ENCODE measurements at places on chromosomes 16 and 17.
A peak's percentile ranks its signal among the peaks of the same experiment; 100 is the strongest.

- DNase-seq = no peak
Measured at GRCh38 chr16:8920645-8921346, 38.6 kb downstream of the LITAFD start.

DNA sequence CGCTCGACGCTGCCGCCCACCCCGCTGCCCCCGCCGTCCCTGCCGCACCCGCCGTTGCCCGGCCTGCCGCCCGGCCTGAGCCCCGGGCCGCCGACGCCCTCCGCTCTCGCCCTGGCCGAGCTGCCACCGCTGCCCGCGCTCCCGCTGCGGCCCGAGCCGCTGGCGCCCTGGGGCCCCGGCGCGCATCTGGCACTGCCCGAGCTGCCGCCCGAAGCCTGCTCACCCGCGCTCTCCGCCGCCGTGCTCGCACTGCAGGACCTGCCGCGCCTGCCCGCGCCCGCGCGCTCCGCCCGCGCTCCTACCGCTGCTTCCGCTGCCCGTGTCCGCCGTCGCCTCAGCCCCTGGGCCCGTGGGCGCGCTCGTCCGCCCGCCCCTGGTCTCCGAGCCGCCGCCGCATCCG lies 8.4 kb upstream of the CLDN9 start:
- no peak for DNase-seq

GRCh38 chr16:13561291-13562070 lies 358.5 kb upstream of the ERCC4 start:
- DNase-seq = no peak

GRCh38 chr16:66549284-66550131 lies at the start of gene TK2:
TK2 (minus strand) TSS chr16:66550122; CDS start chr16:66550061, 61 bp downstream.
- peak; percentile 76 for DNase-seq

DNA sequence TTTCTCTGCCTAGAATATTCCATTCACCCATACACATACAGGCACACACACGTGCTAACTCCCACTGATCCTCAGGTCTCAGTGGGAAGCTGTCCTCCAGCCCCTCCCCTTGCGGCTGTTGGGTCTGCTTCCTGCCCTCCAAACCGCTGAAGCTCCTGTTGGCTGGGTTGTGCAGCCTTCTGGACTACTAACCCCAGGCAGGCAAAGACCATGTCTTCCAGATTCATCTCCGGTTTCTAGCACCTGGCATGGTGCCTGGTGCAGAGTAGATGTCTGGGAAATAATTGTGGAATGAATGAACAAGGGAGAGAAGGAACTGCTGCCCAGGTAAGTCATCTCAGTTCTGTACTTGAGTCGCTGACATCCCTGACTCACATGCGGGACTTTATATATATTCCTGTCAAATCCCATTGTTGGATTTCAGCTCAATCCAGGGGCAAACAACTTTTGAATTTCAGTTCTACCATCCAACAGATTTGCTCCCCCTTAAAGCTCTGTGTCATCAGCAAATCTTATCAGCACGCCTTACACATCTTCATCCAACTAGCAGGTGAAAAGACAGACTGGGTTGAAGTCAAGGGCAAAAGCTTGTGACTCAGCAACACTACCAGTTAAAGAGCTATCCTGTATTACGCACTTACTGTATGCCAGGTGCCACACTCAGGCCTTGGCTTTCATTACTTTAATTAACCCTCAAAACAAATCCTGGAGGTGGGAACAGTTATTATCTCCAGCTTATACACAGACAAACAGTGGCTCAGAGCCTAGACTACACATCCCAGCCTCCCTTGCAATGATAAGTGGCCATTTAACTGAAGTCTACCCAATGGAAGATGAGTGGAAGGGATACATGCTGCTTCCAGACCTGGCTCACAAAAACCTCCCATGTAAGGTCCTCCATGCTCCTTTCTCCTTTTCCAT lies 51.1 kb downstream of the SRCIN1 start:
- no peak for DNase-seq

DNA sequence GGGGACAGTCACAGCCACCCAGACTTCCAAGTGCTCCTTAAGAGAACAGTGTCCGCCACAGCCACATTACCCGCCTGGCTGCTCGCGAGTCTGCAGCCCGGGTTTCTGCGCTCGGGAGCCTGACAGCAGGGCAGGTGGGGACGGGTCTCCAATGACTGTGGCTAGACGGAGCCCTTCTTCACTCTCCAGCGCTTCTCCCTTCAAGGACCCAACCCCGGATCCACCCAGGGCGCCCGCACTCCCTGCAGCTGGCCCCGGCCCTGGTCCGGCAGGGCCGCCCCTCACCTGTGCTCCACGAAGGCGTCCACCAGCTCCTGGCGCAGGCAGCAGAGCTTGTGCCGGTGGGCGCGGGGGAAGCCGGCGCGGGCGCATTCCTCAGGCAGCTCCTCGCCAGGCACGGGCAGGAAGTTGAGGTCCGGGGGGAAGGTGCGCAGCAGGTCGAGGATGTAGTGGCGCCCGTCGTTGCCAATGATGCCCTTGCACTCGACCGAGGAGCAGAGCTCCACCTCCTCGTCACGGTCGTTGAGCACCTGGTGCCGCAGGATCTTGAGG lies 13.9 kb downstream of the CLUH start:
- DNase-seq = no peak

DNA sequence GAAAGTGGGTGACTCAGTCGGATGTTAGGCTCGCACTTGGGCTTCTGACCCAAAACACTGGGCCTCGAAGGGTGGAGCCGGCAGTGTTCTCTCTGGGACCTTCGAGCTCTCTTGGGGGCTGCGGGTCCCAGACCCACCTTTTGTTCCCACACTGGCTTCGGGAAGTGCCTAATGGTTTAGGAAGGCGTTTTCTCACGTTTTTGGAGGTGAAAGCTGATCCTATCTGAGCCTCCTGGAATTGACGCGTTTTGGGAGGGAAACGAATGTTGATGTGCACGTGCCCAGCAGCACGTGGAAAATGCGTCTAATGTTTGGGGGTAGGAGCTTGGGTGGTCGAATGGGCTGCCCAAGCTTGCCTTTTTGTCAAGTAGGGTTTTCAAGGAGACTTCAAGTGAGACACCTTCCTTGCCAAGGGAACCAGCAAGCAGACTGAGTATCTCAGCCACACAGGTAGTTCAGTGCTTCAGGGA lies 666 bp downstream of the HGS start:
- DNase-seq = no peak

GRCh38 chr16:4402439-4403132 lies 13.8 kb downstream of the CORO7 start:
- DNase-seq = peak; percentile 83

- DNase-seq = no peak
Measured at GRCh38 chr16:69444873-69445517, 20.6 kb downstream of the CYB5B start.

DNA sequence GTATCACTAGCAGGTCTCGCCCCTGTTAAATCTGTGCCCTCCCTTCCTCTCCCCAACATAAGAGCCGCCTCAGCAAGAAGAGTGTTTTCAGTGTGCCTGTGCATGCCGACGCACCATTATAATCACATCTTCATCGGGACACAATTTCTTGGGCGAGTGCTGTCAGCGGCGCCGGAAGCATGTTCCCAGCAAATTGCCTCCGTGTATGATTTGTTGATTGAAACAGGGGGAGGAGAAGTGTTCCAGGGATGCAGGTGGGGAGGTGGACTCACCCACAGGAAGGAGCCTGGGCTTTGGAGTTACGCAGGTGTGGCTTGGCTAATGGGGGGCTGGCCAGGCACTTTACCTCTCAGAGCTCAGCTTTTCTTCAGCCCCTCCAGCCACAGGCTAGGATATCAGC lies 53.6 kb downstream of the SPACA3 start:
- DNase-seq = peak; percentile 12

Data from left lobe of liver (tissue), 2 donors.